ENCODE measurements at places on chromosomes 5 and 9.

DNA sequence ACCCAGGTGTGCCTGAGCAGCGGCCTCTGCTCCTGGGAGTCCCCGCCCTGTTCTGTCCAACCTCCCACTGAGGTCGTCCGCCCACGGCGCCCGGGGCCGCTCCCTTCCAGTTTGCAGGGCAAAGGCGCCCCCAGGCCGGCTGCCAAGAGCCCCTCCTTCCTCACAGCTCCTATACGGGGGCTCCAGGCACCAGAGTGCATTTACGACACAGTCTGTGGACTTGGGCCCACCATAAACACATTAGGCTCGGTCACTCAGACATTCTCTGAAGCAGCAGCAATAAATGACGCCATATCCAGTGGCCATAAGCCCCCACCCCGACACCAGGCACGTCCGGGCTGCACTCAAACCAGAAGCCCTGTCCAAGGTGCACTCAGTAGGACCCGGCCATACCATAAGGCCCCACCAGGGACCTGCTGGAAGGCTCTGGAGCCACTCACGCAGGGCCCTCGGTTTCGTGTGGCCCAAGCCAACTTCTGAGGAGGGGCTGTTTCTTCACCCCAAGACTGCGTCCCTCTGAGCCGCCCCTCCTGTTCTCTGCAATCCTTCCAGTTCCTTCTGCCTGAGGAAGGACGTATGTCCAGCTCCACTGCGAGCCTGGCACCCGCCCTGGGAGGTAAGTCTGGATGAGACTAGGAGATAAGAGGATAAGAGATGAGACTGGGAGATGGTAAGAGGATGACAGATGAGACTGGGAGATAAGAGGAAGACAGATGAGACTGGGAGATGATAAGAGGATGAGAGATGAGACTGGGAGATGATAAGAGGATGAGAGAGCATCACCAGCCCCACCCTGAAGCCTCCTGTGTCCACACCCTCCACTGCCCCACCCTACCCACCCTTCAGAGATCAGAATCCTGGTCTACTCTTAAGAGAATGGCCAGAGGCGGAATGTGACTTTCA is 26.7 kb downstream of the SLC6A18 start:
- DNase-seq, result no peak

GRCh38 chr5:176887252-176887849 is 11.8 kb downstream of the HK3 start:
- no peak for DNase-seq

DNA sequence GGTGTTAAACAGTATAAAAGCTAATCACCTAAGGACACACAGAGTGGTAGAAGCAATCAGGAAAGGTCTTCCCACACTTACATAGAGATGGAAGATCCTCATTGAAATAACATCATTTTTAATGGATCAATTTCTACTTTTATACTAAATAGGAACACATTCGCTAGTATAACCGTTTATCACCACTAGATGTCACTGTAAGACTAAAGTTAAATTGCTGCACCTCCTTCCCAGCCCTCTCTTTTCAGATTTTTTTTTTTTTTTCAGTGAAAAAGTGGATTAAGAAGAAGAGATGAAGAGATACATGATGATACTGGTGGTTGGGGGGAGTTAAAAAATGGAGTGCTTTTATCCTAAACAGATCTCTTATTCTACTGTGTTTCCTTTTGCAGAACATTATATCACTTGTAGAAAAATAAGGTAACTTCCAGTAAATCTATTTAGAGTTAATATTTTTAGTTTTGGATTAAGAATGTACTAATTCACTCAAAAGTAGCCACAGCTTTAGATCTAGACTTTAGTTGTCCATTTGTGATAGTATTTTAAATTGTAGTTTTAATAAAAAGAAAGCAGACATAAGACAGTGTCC is 116.9 kb upstream of the ARRDC3 start:
- no peak for DNase-seq

DNA sequence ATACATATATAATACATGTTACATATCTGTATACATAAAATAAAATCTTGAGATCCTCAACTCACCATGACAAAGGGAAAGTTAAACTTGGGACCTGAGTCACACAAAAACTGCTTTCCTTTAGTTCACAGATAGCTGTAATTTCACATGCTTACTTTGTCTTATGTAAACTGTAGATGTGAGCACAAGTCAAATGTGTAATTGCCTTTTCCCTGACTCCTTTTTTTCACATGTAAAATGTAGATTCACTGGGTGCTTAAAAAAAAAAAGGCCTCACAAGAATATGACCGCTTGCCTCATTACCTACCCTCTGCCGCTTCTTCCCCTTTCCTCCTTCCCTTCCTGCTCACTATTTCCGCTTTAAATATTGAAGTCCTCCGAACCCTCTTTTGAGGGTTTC is 21.9 kb upstream of the FAM169A start:
- no peak for DNase-seq

Measured in activated CD8-positive, alpha-beta T cell treated with anti-CD3 and anti-CD28 coated beads for 36 hours (primary cell).